Left lung (tissue), 14 donors: ENCODE measurements at places on chromosomes 7 and 10. TPM values are rescaled to one million over a fixed set of nuclear protein-coding genes. Genes with fewer than 3 reads are reported as not detected.

Gene UPK3BL2
- 12.7 TPM for total RNA-seq

Gene BTBD16
- 2.1 TPM for total RNA-seq

Gene SYT15B
- 37.4 TPM for total RNA-seq

Gene FXYD4
- 6.0 TPM for total RNA-seq

Gene MSS51
- total RNA-seq, result 2.7 TPM

Gene FEZF1
- total RNA-seq, result not detected

Gene GHRHR
- total RNA-seq, result not detected

Gene TMEM176A
- 48.8 TPM for total RNA-seq

Gene CPA5
- total RNA-seq, result not detected

Gene C7orf57
- total RNA-seq, result not detected
